ENCODE measurements at places on chromosomes 12 and 14.

DNA sequence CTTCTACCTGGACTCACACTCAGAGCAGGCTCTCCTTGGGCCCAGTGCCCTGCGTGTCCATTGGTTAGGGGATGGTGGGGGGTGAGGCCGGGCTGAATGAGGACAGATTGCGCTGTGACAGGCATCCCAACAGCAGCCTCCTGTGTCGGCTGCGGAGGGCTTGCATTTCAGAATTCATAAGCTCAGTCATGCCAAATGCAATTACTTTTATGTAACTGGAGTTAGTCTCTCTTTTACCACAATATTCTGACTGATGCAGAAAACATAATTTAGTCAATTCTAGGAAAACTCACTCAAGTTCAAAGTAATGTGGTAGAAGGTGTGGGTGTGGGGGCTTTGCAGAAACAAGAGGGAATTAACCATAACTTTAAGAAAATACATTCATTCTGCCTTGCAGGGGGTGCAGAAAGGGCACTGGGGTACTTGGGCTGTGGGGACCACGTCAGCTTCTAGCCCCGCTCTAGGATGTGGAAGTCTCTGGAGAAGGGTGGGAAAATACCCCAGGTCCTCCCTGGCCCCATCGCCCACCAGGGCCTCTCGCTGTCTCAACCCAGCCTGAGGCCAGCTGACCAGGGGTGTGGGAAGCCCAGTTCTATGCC is 257.7 kb downstream of the ADGRD1 start:
- no peak for DNase-seq

DNA sequence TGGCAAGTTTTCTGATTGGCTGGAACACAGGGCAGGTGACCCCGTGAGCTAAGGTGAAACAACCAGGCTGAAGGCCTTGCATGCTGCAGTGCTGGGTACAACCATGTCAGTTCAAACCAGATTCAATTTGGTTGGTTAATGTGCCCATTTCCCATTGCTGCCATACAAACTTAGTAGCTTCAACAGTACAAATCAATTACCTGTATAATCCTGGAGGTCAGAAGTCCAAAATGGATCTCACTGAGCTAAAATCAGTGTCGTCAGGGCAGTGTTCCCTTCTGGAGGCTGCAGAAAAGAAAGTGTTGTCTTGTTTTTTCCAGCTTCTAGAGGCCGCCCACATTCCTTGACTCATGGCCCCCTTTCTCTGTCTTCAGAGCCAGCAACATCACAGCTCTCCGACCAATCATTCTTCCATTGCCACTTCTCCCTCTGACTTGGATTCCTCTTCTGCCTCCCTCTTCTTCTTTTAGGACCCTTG is 221.7 kb downstream of the ZFP36L1 start:
- DNase-seq: no peak

DNA sequence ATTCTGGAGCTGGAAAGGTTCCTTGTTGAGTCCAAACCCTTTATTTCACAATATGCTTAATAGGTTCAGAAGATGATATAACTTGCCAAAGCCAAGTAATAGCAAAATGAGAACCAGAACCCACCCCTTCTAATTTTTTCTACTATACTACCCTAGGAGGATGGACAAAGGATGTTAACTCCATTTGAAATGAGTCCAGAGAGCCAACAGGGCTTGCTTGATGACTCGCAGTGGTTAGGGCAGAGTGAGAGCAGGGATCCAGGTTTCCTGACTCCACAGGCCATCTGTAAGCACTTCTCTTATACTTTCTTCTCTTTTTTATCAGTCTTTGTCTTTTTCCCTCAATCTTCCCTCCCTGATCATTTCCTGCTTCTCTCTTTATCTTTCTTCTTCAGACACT is 668.1 kb downstream of the MED13L start:
- no peak for DNase-seq

DNA sequence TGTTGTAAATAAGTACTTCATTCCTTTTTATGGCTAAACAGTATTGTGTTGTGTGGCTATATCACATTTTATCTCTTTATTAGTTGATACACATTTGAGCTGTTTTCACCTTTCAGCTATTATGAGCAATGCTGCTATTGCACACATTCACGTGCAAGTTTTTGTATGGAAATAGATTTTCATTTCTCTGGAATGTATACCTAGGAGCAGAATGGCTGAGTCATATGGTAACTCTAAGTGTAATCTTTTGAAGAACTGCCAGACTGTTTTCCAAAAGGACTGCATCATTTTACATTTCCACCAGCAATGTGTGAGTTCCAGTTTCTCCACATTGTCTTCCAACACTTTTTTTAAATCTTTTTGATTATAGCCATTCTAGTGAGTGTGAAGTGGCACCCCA is 134.0 kb downstream of the SRGAP1 start:
- no peak for DNase-seq

DNA sequence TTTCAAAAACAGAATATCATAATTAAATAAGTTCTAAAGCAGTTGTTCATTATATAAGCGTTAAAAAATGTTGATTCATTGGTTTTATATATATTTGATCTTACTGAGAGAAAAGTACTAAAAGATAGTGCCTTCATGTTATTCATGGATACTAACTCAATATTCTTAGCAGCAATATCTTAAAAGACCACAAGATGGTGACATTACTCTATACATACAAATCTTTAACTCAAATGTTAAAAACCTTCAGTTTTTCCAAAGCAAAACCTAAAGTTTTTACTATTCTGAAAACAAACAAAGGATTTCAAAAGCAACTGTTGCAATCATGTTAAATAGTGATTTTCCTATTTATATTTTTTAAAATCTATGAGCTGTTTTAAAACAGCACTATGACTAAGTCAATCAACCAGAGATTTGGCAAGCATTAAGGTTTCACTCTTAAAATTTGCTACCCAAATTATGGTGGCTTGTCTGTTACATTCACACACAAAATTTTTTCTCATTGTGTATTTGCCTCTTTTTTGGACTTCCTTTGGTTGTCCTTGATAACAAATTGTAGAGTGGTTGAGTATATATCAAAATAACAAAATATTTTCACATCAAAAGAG is 50.1 kb upstream of the RERGL start:
- DNase-seq: peak; percentile 73

GRCh38 chr14:96038920-96039632 is at the start of gene C14orf132:
Gene C14orf132 (plus strand): TSS chr14:96039362. CDS start chr14:96039501, 139 bp downstream.
- peak; percentile 87 for DNase-seq

DNA sequence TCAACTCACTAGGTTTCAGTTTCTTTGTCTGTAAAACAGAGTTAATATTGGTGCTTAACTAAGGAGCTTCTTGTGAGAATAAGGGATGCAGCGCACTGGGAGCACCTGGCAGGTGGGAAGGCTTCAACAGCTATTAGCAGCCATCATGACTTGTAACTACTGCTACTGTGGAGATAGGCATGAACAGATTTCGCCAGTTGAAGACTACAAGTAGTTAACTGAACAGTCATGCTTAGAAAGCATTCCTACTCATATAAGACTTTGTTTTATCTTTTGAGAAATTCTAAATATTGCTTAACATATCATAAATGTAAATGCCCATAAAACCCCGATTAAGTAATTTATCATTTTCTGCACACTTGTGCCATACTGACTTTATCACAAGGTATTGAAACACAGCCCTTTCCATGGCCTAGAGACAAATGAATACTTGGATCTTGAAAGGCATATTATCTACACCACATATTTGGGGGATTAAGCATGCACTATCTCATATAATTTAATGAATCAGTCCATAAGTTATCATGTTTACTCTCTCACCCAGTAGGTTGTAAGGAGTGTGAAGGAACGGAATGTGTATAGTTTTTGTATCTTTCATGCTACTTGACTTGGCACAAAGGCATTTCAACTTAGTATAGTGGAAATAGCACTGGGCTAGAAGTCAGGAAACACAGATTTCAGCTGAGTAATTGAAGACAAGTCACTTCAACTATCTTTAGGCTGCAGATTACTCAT is 16.1 kb downstream of the NTN4 start:
- DNase-seq: no peak

GRCh38 chr12:124919521-124920352 is 5.3 kb upstream of the UBC start:
- DNase-seq: no peak

GRCh38 chr12:71242511-71242910 is 84.7 kb upstream of the TSPAN8 start:
- peak; percentile 16 for DNase-seq

DNA sequence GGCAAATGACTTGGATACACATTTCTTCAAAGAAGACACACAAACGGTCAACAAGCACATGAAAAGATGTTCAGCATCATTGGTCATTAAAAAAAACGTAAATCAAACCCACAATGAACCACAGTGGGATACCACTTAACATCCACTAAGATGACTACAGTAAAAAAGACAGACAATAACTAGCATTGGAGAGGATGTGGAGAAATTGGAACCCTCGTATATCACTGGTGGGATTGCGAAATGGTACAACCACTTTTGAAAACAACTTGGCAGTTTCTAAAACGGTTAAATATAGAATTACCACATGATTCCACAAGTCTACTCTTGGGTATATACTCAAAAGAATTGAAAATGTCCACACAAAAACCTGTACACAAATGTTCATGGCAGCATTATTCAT is 25.2 kb upstream of the PPFIBP1 start:
- DNase-seq: no peak

DNA sequence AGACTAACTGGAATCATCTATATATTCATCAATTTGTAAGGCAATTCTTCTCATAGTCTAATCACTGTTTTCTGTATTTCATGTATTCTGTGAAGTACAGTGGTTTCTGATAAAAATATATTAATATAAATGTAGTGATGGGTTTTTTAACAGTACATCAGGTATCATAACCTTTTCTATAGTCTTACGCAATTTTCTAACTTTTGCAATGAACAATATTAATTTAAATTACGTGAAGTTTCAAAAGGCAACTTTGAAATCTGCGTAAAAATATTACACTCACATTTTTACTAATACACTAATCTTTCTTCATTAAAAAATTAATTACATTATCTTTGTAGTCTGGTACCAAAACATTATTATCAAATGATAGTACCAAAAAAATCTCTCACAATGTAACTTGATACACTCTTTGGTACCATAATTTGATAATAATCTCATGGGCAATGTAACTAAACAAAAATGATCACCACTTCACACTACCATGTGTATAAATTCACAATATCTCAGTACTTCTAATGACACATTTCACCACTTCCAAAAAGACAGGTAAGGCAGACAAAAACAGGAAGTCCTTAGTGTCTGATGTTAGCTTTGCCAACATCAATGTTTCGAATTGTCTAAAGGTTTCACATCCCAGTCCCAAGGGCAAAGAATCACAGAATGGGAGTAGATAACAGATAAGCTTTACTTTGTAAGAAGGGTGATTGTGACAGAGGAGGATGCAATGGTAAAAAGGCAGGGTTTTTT is 8.7 kb downstream of the DNAI7 start:
- DNase-seq: no peak

- peak; percentile 36 for DNase-seq
Measured at GRCh38 chr12:122946690-122947341, 19.4 kb downstream of the ABCB9 start.

- DNase-seq: no peak
Measured at GRCh38 chr14:73467800-73468199, 9.5 kb upstream of the NUMB start.

GRCh38 chr14:95330591-95331370 is 11.1 kb upstream of the CLMN start:
- no peak for DNase-seq

- DNase-seq: no peak
Measured at GRCh38 chr14:22434901-22435550, 154.0 kb downstream of the DAD1 start.

GRCh38 chr14:94173471-94173884 is 644 bp upstream of the PPP4R4 start:
- no peak for DNase-seq

- DNase-seq: no peak
Measured at GRCh38 chr14:64611358-64612020, 61.7 kb downstream of the PPP1R36 start.

- DNase-seq: no peak
Measured at GRCh38 chr12:52059582-52060497, 8.6 kb downstream of the NR4A1 start.

DNA sequence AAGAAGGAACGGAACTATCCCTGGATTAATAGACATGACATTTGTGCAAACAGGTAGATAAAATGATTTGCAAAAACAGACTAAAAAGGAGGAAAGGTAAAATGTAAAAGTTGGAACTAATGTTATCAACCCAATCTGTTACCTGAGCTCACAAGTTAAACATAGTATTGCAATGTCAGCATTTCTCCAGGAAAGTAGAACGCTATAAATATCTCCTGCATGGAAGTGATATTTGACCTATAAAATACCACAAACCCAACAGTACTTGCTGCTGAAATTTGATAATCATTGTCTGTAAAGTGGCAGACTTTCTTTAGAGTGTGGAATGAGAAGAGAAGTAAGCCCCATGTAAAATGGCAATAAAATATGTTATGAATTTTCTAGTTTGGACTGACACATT is 1435.7 kb downstream of the LRFN5 start:
- no peak for DNase-seq

DNA sequence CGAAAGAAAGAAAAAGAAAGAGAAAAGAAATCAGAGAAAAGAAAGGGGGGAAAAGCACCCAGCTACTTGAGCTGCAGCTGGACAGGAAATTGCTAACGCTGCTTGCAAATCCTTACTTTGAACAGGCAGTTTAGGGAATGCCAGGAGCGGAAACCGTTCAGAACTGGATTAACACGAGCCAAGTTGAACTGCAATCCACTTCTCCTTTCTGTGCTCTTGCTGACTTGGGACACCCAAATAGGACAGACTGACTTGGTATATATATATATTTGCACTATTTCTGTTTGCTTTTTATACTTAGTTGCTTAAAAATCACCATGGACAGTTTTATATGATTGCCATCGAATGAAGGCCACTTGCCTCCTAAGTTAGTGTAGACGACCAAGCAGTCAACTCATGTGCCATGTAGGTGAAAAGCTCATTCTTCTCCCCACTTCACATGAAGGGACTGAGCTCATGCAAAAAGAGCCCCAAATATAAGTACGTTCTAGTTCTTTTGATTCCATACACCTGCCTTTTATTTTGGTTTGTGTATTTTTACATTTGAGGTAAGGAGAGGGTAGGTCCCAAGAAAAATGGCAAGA is 5.5 kb downstream of the DUSP6 start:
- no peak for DNase-seq

DNA sequence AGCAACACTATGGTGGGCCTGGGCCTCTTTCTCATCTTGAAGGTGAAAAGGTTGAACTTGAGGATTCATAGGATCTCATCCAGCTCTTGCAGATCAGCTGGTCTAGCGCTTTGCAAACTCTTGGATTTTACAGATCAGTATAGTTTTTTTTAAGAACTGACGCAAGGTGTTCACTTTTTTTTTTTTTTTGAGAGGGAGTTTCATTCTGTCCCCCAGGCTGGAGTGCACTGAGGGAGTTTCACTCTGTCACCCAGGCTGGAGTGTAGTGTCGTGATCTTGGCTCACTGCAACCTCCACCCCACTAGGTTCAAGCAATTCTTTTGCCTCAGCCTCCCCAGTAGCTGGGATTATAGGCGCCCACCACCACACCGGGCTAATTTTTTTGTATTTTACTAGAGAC is 20.4 kb upstream of the LGMN start:
- DNase-seq: no peak

DNA sequence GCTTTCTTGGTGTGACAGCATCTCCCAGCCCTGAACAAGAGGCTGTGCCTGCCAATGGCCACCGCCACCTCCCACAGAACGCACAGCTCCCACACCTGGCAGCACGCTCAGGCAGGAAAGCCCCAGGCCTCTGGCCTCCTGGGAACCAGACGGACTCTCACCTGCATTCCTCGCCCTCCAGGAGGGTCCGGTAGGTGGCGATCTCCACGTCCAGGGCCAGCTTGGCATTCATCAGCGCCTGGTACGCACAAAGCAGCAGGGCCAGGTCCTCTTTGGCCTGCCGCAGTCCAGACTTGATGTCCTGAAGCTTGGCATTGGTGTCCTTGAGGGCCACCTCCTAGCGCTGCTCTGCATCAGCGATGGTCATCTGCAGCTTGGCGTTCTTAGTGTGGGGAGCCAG is 12.1 kb upstream of the KRT77 start:
- DNase-seq: no peak
